ENCODE measurements at places on chromosomes 6 and 20.

- DNase-seq, result no peak
These were observed 15.2 kb upstream of the GDAP1L1 start for GRCh38 chr20:44231713-44232468.

GRCh38 chr20:43803276-43803675, 76.5 kb upstream of the GTSF1L start:
- no peak for DNase-seq

DNA sequence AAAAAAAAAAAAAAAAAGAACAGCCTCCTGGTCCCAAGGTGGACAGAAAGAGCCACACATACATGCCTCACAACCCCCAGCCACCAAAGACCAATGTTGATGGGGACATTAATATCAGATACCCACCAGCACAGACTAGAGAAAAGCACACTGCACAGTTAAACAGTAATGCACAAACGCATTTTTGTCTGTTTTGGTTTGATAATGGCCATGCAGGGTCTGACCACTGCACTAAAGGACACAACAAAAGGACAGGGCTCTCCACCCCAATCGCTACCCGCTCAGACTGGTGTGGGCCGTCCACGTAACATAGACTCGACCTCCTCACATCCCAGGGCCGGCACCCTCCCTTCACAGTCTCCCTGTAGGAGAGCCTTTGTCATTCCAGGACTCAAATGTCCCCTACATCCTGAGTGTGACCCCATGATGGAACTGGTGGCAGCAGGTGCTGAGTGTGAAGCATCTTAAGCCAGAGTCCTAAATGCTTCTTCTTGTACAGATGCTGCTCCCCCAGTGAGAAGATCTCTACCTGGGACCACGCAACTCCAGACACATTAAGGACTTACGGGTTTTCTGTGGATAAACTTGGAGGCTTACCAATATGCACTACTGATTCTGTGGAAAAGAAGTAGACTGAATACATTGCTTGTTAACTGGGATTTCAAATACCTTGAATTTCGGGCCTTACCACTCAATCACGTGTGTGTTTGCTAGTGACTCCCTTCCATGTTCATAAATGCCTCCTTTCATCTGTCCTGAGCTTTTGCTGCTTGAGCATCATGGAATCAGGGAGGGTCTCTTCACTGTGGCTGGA, 28.0 kb downstream of the RRBP1 start:
- DNase-seq, result no peak

DNA sequence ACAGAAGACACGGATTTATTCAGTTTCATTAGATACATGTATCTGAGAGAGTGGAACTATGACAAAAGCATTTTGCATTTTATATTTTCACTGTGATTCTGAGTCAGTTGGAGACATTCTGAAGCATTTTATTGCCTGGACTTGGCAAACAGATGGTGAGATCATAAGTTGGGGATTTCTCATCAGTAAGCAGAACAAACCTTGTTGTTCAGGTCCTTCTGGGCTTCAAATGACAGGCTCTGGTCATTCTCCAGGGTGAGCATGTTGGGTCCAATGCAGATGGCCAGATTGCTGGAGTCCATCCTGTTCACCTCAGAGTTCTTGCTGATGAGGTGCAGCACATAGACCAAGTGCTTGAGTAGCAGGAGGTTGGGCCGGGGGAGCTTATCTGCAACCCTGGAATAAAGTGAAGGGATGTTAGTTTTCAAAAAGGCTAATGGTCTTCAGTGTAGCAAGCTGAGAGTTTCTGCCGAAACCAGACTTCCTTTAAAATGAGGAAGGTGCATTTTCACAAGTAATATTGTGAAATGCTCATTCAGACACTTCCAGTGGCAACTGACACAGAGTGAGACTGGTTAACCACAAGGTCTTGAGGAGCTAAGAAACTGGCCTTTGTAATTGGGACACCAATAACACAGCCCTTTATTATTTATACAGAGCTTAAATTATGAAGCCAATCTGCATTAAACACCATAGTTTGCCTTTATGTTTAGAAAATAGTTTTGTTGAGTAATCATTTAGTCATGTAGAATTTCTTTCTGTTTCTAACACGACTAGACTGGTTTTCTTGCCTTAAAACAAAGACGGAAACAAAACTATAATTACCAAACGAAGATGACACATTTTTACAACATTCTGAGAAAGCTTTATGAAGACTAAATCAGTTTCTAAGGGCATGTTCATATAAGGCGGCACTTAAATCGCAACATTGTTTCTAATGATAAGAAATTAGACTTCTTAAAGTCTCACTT, 5.6 kb downstream of the TAGAP start:
- peak; percentile 93 for DNase-seq

DNA sequence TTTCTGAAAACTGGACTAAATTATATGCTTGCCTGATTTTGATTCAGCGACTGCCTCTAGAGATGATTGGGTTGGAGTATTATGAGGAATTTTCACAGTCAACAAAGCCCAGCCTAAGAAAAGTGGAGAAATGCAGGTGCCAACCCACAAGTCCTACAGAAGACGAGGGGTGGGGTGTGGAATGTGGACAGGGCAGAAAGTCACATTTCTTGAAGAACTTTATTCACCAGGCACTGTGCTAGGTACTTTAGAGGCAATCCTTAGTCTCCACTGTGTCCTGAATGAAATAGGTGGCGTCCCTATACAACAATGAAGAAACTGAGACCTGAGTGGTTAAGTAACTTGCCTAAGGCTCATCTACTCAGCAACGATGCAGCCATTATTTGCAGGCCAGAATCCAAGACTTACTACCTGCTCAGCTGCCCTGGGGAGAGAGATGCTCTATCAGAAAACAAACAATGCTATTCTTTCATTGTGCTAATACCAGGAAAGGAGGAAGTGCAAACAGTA, 106.3 kb downstream of the RNF144B start:
- DNase-seq, result peak; percentile 15

- DNase-seq, result no peak
These were observed 805.8 kb upstream of the GJE1 start for GRCh38 chr6:141326925-141327324.

GRCh38 chr20:44465001-44465560, 10.6 kb upstream of the TTPAL start:
- DNase-seq, result no peak

DNA sequence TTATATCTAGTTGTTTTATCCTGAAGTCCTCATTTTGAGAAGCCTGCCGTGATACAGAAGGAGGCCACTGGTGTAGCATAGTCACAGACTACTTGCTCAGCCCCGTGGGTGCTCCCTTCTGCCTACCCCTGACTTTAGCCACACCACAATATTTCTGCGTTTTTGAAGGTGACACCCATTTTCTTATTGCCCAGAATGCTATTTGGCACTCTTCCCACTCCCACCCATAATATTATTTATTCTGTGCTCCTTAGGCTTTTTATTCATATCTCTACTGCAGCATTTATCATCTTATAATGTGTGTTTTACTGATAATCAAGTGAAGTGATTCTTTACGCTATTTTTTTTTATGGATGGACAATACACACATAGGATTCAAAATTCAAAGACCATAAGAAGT, 107.3 kb downstream of the OR2B2 start:
- DNase-seq, result peak; percentile 29

- no peak for DNase-seq
These were observed 23.5 kb upstream of the LY86 start for GRCh38 chr6:6565069-6565468.

DNA sequence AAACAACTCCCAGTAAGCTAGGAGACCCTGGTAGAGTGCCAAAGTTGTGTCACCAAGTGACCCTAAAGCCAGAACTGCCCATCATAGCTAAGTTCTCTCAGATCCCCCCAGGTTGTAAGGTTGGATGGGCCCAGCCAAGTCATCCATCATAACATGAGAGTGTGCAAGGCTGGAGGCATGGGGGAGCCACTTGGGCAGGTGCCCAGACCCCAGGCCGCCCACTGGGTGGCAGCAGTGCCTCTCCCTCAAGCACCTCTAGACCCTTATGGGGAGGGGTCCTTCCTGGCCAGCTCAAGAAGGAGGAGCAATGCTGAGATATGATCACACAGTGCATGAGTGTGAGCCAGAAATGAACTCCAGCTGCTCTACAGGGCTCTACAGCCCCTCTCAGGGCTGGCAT, 154.5 kb downstream of the MYLK4 start:
- peak; percentile 17 for DNase-seq

- DNase-seq, result no peak
These were observed 62.4 kb downstream of the ADNP start for GRCh38 chr20:50868509-50869495.

- DNase-seq, result no peak
These were observed 267.4 kb upstream of the CDH4 start for GRCh38 chr20:60984666-60985065.

GRCh38 chr6:18240230-18240629, 24.1 kb downstream of the DEK start:
- no peak for DNase-seq

DNA sequence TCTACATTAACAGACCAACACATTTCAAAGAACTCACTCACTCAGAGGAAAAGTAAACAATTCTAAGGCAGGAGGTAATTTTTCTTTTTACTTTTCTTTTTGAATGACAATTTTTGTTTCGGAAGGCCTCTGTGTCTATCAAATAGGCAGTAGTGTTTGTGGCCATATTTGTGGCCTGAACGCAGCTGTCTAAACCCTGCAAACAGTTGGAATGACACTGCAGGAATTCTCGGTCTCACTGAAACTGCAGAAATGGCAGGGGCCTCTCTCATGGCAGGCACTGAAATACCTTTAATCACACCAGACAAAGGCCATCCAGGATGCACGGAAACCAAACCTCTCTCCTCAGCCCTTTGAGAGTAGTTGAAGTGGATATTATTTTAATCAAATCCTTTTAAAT, 30.4 kb downstream of the FYN start:
- peak; percentile 75 for DNase-seq

GRCh38 chr20:9993137-9993536, 41.6 kb upstream of the ANKEF1 start:
- DNase-seq, result no peak

GRCh38 chr20:63033794-63034709, 27.3 kb upstream of the BHLHE23 start:
- no peak for DNase-seq

DNA sequence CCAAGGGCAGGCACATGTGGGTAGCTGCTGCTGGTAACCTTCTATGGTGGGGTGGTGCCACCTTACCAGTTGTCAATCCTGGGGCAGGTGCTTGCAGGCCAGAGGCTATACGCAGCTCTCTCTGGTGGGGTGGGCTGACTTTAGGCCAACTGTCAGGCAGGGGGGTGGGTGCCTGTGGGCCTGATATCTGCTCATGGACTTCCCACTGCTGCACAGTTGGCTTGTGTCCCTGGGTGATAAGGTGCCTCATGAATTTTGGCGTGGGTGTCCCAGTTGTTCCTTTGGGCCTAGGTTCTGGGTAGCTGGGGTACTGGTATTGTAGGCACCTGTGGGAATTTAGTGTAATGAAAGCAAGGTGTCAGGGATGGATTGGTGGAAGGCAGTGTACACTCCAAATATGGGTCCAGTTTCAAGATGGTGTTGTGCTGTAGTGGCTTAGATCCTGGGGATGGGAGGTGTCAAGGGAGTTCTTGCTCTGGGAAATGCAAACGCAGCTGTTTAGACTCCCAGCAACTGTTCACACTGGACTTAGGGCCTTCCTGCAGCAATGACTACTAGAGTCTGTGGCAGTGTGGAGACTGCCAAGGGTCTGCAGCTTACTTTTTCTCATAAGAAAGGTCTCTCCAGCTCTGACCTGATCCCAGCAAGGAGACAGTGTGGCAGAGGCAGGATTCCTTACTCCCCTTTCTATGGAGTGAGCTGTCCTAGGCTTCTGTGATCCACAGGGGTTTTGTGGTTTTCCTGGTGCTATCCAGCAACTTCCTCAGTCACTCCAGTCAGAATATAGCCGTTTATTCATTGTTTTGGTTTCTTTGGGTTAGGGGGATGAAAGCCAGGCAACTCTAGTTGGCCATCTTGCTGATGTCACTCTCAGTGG, 128.2 kb downstream of the CRYBG1 start:
- peak; percentile 87 for DNase-seq

- no peak for DNase-seq
These were observed 33.9 kb downstream of the EDN1 start for GRCh38 chr6:12324099-12324498.

DNA sequence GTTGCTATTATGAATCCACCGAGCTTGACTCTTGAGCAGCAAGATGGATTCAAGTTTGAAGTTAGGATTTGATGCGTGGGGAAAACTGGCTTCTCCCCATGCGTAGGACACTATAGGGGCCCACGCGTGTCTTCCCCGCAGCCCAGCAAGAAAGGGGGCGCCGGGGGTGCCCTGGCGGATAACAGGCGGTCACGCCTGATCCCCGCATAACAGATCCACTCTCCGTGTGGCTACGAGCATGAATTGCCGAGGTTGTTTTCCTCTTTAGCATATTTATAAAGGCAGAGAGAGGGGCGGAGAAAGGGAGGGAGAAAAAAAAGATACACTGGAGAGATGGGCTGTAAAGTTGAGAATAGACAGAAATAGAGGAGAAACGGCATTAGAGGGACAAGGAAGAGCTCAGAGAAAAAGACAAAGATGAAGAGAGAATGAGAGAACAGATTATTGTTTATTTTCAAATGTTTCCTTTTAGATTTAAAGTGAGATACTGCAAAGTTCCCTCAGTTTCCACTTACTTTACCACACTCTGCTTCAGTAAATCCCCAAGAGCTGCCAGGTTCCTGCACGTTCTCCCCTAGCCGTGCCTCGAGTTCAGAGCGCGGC, 32.0 kb downstream of the TFAP2A start:
- no peak for DNase-seq

DNA sequence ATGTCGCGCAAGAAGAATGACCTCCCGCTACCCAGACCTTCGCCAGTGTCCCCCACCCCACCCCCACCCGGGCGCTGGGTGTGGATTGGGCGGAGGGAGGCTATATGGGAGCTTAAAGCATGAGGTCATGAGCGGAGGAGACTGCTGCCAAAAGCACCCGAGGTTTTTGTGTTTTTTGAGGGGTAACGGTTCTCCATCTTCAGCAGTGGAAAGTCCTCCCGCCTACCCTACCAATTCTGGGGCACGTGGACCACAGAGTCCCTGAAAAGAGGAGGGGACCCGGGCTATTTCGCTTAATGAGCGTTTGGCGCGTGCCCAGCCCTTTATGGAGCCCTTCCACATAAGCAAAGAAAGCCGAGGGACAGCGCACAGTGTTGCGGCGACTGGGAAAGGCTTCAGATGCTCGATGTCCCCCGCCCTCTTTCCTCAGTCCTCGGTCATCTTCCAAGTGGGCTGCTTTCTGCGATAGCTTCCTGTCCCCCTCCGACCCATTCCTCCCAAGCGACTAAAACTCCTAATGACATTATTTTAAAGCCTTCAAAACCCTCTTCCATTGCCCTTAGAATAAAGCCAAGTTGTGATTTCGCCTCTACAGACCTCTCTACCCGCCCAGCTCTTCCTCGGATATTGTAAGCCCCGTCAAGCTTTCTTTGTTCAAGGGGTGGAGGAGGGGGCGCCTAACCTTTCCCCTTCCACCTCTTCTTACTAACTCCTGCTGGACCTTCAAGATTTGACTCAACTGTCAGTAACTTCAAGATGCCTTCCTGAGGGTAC, 2.1 kb upstream of the TRERF1 start:
- peak; percentile 63 for DNase-seq
